Hematopoietic multipotent progenitor cell treated with erythropoietin and hydrocortisone succinate and interleukin-3 and kit ligand, for 6 days (in vitro differentiated cells): ENCODE measurements at places on chromosomes 6 and 20.

- DNase-seq, result no peak
Measured at GRCh38 chr6:170454512-170455285, 98.4 kb downstream of the PSMB1 start.

GRCh38 chr6:12608016-12608860 lies 108.3 kb upstream of the PHACTR1 start:
- DNase-seq, result peak; percentile 10

- DNase-seq, result peak; percentile 4
Measured at GRCh38 chr20:46872328-46873211, 22.1 kb upstream of the EYA2 start.

GRCh38 chr6:24721461-24722215 lies 2.7 kb upstream of the C6orf62 start:
- peak; percentile 21 for DNase-seq

DNA sequence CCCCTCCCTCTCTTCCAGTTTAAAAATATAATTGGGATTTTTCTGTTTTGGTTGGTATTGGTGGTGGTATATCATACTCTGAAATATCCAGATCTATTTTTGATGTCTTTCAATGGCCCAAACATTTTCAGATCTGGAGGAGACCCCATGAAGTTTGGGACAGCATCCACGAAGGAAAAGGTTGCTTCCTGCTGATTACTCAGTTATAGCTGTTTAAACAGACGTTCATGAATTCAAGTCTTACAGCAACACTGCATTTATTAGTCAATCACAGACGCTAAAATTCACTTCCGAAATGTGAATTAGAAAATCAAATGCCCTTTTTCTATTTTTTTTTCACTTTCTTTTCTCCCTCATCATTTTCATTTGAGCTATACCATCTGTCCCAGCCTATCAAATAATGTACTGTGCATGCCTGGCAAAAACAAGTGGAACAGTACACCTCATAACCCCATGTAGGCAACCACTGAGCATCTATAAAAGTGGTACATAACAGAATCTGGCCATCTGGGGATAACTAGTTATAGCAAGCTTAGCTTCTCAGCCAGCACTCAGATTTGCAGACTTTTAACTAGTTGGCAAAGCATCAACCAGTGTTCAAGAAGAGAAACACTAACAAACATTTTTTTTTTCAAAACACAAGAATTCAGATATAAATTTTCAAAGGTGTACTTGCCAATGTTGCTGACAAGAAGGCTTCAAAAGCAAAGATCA lies 124.5 kb downstream of the HIVEP2 start:
- DNase-seq, result no peak

- DNase-seq, result no peak
Measured at GRCh38 chr6:157650261-157650640, 172.8 kb upstream of the SNX9 start.

DNA sequence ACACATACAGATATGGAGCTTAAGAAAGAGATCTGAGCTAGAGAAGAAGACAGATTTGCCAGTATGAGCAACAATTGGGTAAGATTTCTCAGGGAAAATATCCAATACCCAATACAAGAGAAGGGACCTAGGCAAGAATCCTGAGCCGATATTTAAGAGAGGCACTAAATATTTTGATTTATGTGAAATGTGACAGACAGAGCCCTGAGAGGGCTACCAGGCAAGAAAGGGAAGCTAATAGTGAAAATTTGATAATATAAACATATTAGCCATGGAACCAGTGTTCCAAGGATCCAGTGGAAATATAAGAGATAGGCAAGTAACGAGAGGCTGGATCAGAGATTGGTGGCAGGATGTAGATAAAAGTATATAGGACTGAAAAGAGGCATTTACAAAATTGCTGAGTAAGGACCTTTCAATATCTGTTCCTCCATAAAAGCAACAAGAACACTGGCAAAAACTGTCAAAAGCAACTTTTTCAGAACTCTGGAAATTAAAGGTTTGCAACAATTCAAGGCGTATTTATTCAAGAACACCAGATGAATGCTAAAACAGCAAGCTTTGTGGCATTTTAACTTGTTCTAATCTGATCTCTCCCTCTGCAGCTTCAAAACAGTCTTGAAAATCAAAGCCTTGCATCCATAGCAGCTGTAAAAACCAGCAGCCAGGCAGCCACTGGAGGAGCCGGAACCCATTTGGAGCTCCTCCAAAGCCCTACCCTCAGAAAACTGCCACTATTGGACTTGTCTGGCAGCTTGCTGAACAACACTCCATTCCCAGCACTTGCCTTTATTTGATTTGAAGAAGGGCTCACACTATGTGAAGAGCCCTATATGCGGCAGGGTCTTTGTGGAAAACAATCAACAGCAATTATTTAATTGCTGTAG lies 58.8 kb downstream of the REV3L start:
- DNase-seq, result peak; percentile 34

- peak; percentile 39 for DNase-seq
Measured at GRCh38 chr6:11207199-11207968, 25.1 kb downstream of the NEDD9 start.
